ENCODE measurements at places on chromosomes 16 and 17.

DNA sequence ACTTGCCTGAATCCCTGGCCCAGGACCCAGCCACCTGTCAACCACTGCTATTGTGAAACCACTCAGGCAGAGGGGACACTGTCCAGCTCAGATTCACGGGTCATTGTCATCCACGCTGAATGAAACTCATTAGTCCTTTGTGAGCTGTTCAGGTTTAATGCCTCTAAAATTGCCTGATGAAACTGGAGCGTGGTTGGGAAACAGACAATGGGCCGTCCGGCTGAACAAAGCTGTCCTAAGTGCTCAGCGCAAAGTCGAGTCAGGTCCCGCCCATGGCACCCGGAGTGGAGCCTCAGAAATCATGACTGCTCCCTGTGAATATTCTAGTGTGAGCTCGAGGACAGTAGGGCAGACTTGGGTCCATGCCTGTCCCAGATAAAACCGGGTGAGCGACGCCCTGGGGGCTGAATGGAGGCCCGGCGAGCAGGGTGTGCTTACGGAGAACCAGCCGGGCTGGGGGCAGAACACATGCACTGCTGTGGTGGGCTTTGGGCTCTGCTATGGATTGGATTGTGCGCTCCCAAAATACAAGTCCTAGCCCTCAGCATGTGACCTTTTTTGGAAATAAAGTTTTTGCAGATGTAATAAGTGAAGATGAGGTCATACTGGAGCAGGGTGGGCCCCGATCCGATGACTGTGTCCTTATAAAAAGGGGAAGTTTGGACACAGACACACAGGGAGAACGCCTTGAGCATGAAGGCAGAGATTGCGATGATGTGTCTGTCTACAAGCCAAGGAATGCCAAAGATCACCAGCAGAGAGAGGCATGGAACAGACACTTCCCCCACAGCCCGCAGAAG lies 12.9 kb upstream of the CMIP start:
- no peak for DNase-seq

DNA sequence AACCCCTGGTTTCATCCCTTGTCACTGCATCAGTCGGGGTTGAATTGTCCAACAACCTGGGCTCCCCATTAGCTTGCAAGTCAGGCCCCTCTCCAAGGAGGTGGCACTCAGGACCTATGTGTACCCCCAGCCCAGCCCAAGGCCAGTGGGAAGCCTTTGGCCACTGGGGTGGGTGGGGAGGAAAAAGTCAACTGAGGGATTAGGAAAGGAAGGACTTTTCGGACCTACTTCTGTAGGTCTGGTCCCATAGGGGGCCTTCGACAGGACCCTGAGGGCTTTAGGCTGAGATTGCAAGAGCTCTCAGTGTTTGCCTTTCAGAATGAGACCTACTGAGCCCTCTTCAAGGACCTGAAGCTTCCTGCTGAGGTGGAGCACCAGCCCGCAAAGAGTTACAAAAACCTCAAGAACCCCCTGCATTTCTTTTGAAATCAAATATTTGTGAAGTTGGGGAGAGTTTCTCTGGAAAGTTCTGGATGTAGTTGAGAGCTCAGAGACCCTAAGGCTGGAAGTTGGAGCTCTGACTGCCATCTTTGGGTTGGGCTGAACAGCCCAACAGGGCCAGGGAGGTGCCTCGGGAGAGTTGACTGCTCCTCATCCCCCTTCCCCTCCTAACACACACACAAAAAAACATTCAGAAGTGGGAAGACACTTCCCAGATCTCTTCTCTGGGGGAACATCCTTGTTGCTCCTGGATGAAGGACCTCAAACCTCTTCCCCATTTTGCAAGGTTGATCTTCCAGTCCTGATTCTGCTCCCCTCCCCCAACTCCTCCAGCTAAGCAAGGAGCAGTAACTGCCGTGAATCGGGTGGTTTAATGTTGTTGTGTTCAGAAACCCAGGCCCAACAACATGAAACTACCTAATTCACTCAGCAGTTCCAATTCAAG lies 5.8 kb upstream of the HOXB9 start:
- no peak for DNase-seq

GRCh38 chr16:16027728-16028310 lies 78.4 kb downstream of the ABCC1 start:
- DNase-seq: no peak

- no peak for DNase-seq
Measured at GRCh38 chr17:78973196-78973595, 6.5 kb downstream of the LGALS3BP start.

- no peak for DNase-seq
Measured at GRCh38 chr16:18024611-18025010, 311.9 kb downstream of the NPIPA8 start.

DNA sequence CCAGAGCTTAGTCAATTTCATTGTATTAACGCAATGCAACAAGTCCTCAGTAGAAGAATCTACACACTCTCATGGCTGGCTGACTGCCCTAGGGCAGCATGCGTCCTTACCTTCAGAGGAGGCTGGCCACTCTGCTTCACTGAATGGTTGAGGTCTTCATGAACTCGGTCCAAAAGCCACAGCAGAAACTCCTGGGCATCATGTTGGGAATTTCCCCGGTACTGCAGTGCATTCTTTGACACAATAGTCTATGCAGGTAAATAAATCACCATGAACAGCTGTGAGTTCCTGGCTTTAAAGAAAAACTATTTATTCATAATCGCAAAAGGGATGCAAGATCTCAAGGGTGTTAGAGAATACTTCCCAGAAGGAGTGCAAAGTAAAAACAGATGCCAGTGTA lies 41.3 kb downstream of the USP31 start:
- no peak for DNase-seq

DNA sequence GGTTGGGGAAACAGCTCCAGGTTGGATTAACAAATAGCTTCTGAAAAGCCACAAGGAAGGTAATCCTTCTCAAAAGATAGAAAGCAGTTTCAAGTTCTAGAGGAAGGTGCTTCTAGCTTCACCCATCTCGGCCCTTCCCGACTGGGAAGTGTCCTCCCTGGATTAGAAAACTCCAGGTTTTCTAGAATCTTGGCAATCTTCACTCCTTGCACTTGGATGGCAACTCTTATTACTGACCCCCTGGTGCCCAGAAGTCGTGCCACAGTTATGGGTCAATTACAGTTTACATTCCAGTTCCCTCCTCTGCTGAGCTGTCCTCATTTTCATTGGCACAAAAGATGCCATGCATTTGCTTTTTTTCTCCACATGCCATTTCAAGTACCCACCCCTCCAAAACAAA lies 65.6 kb downstream of the SMG6 start:
- DNase-seq: no peak

GRCh38 chr17:50355336-50355700 lies 9.4 kb downstream of the XYLT2 start:
- DNase-seq: no peak

DNA sequence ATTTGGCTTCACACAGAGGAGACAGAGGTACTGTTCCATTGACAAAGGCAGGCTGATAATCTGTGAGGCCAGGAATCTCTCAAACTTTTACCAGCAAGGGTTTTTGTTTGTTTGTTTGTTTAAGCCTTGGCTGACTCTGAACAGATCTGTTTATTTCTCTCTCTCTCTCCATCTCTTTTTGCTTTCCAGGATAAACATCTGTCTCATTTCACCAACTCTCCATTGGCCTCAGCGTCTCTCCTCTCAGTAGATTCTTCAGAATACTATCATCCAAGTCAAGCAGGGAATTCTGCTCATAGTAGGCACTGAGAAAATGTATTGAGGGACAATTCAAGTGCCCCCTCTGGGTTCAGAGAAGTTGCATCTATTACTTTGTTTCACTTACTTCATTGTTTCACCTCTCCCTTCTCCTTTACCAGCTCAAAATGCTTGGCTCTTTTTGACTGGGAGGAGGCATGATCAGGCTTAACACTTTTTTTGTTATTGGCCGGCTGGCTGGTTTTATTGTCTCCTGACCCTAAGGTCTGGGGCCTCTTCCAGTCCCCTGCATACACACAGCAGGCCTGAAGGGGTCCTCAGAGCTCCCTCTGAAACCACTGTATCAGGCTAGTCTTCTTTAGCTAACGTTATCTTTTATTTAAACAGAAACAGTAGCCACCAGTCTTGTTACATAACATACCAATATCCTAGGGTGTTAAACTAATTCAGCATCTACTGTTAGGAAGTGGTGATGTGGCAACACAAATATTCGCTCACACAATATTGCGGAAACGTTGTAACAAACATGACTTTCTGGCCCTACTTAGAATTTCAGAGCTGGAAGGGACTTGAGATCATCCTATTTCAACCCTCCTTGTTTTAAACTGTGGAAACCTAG lies 2.0 kb upstream of the YPEL2 start:
- peak; percentile 16 for DNase-seq

DNA sequence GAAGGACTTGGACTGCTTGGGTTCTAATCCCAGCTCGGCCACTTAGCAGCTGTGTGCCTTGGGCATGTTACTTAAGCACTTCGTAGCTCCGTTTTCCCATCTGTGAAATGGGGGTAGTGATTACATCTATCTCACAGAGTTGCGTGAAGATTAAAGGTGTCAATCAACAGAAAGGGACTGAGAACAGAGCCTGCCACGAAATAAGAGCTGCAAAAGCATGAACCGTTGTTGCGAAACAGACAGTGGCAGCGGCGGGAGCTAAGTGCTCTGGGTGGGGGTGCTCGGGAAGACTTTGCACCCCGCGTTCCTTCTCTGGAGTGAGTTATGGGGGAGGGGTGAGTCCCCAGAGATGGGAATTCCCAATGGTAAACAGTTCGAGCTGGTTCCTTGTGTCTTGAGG lies 79.6 kb upstream of the LHX1 start:
- DNase-seq: no peak

DNA sequence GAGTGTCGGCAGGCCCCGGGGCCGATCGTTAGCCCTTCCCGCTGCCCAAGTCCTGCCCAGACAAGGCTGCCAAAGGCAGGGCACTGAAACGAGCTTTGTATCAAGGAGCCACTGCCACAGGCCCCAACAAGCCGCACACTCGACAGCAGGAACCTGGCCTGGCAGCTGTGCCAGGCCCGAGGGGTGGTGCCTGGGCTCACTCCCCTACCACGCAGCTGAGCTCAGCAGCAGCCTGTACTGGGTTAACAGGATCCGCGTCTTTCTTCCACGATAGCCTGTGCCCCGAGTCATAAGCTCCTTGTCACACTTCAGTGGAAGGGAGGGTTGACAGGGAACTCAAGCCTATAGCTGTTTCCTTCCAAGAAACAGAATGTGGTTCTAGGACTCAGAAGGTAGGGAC lies 87.9 kb downstream of the ABR start:
- no peak for DNase-seq

- no peak for DNase-seq
Measured at GRCh38 chr17:21291862-21292261, 7.4 kb downstream of the MAP2K3 start.

- DNase-seq: no peak
Measured at GRCh38 chr17:69477204-69477902, 62.9 kb downstream of the MAP2K6 start.

DNA sequence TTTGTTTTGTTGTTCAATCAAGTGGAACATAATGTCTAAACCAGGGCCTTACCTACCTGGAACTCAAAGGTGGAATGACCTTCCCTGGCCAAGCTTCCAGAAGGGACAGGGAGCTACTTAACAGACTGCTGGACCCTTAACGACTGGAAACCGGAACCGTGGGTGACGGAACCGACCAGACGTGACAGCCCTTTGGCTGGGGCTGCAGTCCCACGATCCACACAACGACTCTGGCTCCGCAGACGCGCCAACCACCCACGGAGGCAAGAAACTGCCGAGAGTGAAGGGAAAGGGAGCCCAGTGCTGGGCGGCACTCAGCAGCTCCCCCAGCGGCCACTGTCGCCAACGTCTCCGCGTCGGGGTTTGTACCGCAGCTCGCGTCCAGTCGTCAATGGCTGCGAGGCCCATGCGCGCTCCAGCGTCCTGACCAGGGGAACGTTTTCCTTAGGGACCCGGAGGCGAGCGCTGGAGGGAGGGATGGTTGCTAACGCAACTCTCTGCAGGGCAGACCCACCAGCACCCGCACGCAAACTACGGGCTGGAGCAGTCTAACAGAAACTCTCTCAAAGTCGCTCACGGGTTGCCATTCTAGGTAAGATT lies 5.5 kb upstream of the KIF22 start:
- peak; percentile 68 for DNase-seq

DNA sequence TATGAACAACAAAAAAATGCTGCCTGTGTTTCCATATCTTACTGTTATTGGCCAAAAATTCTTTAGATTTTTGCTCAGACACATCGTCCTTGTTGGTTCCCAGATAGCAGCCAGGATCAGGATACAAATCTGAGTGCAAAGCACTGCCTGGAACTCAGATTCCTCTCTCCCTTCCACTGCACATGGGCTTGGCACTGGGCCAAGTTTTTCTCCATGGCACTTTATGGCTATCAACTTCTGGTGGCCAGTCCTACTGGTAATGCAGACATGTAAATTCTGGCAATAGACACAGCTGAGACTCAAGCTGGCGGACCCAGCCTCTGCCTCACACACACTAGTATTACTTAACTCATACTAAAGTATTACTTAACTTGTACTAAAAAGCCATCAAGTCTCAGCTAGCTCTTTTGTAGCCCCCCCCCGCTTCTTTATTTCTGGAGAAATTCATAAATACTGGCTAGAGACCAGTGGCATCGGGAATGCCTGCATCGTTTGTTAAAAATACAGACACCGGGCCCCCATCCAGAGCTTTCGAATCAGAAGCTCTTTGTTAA lies 181.2 kb upstream of the COX10 start:
- no peak for DNase-seq

GRCh38 chr17:40369923-40370322 lies 5.4 kb upstream of the GJD3 start:
- DNase-seq: no peak

DNA sequence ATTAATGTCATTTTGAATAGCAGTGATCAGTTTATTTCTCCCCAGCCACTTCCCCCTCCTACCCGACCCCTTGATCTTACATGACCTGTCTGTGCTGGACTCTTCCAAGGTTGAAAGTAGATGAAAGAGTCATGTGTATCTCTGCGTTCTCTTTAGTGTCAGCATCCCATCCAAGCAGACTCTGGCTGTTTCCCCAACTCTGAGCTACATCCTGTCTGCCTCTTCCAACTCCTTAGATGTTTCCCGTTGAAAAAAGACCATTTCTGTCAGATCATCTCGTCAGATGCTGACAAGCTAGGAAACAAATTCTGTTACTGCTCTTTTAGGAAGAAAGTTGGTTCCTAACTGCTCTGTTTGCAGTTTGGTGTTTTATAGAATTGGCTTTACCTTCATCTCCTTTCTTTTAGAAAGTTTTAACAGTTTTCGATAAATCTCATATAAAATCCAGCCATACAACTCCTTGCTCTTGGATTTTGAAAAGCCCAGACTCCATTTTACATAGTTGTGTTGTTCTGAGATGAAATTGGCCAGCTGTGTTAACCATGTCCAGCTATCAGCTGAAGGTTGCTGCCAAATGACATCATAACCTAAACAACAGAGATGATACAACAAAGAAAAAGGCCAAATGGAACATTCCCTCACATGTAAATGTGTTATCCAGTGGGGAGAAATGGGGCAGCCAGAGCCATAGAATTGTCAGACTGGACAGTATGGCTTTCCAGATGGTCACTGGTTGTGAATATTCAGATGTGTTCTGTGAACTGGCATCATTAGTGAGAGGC lies 43.5 kb downstream of the CYB561 start:
- no peak for DNase-seq

DNA sequence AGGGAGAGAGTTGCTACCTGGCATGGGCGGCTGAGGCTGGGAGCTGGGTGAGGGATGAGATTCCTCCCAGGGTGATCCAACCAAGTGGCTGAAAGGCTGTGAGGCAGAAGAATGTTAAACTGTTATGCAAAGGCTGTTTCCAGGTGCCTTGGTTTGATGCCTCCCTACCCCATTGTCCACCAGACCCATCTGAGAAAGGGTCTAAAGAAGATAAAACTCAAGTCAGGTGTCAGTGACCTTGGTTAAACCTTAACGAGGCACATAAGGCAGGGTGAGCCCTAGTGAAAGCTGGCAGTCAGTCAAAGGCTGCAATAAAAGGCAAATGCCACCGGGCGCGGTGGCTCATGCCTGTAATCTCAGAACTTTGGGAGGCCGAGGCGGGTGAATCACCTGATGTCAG lies 23.8 kb downstream of the LDHD start:
- DNase-seq: no peak
